ENCODE measurements at places on chromosomes 13 and 19.

- DNase-seq: no peak
Observed at GRCh38 chr19:15759962-15760565, 22.3 kb downstream of the OR10H3 start.

DNA sequence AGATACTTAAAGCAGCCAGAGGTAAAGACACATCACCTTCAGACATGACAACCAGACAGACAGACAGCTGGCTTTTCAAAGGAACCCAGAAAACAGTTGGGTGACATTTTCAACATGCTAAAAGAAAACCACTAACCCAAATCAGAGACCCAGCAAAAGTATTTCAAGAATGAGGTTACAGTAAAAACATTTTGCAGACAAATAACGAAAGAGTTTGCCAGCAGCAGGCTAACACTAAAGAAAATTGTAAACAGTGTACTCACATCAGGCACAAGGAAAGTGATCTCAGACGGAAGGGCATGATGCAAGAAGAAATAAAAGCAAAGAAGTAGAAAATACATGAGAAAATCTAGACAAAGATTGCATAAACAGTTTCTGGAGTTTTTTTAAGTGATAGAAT, 46.4 kb downstream of the AP1M1 start:
- DNase-seq: no peak

DNA sequence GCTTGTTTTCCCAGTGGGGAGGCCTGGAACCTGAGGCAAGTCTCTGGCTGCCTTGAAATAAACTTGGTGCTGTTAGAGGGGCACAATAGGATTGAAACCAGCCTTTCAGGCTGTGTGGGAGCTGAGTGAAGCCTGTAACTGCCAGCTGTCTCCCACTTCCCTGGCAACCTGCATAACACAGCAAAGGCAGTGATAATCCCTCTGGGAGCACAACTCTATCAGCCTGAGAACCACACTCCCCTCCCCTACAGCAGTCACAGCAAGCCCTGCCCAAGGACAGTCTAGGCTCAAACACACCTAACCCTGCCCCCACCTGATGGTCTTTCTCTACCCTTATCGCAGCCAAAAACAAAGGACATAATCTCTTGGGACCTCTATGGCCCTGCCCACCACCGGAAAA, 683.8 kb upstream of the ATXN8OS start:
- DNase-seq: no peak

DNA sequence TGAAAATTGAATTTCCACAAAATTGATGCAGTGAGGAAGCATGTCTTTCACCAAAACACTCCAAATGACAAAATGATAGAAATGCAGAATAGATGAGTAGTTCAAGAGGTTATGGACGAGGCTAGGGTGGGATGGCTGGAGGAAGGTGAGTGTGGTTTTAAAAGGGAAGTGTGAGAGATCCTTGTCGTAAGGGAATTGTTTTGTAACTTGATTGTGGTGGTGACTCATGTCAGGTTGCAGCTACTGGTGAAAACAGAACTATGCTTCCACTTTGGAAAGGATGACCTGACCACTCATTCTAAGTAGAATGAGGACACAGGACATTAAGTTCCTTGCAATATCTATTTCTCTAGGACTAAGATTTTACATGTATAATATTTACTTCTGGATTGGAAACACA, 345.7 kb downstream of the MTUS2 start:
- DNase-seq: peak; percentile 91

GRCh38 chr19:34260771-34261173, 6.4 kb downstream of the GARRE1 start:
- DNase-seq: no peak

DNA sequence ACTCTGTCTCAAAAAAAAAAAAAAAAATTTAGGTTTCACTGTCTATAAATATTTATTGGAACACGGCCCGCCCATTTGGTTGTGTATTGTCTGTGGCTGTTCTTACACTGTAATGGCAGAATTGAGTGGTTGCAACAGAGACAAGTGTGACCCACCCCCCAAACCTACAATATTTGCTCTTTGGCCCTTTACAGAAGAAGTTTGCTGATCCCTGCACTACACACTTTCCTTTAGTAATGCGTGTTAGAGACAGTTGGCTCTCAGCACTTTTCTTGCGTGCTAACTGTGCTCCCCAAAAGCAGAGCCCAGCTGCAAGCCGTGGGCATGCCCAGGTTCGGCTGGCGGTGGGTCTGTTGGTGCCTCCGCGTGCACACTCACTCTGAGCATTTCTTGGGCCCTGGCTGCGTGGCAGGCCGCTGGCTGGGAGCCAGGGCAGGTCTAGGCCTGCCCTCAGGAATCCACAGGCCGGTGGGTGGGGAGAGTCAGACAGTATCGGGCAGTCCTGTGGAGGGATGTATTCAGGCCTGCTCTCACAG, 72.6 kb downstream of the SIPA1L3 start:
- DNase-seq: no peak

- DNase-seq: no peak
Observed at GRCh38 chr13:19674898-19675297, 41.4 kb downstream of the MPHOSPH8 start.

GRCh38 chr13:103406967-103407366, 340.8 kb upstream of the SLC10A2 start:
- DNase-seq: no peak

DNA sequence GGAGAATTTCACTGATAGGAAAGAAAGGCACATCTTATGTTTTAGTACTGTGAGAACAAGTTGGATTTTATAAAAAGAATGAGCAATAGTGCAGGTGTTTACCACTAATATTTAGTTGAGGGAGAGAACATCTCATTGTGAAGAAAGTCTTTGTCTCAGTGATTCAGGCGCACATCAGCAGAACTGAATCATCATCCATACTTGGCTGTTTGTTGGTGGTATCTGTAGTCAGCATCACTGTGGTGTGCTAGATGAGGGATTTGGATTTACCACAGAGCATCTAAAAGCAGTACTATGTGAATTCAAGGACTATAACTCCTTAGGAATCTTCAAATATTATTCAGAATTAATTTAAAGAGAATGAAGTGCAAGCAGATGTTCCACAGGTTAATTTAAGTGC, 1380.5 kb upstream of the ATXN8OS start:
- no peak for DNase-seq

- no peak for DNase-seq
Observed at GRCh38 chr13:80039000-80039399, 301.9 kb downstream of the SPRY2 start.

GRCh38 chr13:74111901-74112824, 22.0 kb downstream of the KLF12 start:
- no peak for DNase-seq

DNA sequence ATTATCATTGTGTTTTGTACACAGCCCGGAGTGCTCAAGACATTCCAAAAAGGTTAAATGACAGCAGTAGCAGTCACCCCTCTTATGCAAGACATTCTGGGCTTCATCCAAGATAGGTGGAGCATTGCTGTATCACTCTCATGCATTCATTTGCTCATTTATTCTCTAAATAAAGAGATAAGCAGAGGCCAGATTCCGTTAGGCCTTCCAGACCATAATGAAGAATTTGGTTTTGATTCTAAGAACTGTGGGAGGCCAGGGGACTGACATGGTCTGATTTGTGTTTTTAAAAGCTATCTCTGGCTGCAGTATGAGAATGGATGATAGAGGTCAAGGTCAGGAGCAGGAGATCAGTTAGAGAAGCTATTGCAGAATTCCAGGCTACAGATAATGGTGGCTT, 145.8 kb downstream of the KCNRG start:
- no peak for DNase-seq

- no peak for DNase-seq
Observed at GRCh38 chr19:37346091-37346490, 24.8 kb upstream of the ZNF527 start.
